Left lobe of liver (tissue), 2 donors: ENCODE measurements at places on chromosomes 13 and 19.

DNA sequence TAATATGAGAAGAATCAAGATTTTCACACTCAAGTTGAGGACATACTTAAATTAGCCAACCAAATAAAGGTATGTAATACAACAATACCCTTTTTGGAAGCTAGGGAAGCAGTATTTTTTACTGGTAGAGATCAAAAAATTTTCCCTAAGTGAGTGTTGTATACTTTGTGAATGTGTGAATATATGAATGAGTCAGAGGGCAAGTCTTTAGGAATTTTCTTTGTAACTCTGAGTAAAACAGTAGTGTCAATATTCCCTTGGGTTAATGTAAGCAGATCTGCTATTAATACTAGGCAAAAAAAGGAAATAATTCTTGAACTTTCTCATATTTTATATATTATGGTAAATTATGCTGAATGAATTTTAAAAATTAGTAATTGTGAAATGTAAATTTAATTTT is 1161.8 kb upstream of the MIR17HG start:
- DNase-seq: no peak

- DNase-seq: no peak
Measured at GRCh38 chr13:46307554-46307953, 79.5 kb downstream of the RUBCNL start.

- no peak for DNase-seq
Measured at GRCh38 chr13:28093881-28094280, 6.5 kb downstream of the FLT3 start.

DNA sequence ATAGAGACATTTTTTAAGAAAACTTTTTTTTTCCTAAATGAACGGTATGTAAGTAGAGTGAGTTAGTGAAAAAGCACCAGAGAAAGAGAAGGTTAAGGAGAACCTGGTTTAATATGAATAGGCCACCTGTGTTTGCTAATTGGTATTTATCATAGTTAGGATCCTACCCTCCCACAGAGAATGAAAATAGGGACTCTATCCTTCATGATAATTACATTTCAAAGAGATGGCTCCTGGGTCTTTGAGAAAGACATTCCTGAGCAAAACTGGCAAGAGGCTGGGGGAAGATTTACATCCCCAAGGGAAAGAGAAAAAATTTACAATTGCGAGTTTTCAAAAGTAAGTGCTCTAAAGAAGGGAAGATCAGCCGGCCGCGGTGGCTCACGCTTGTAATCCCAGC is 1284.5 kb downstream of the SLITRK1 start:
- DNase-seq: no peak

DNA sequence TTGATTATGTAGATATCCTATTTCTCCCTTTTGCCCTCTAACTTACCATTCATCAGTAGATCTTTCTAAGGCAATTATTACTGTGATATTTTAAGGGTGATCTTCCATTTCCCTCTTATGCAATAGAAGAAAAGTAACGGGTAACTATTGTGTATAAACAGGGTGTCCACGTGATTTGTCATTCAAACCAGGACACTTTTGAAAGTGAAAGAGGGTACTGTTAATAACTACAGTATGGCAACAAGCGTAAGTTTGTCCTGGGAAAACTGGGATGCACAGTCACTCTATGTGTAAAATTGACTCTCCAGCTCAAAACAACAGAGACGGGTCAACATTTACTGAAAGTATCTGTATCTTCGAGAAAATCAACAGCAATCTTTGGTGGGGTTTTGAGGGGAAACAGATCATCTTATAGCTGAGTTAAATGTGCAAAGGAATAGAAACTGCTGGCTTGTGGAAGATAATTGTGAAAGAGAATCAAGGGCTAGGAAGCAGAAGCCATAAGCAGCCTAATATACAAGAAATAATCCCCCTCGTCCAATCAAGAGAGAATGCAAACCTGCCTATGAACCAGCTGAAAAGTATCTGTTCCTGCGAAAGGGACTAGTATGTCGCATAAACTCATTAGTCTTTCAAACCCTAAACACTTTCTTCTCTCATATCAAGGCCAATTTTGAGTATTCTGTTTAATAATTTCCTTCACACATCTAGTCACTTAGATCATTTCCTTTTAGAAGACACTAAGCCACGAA is 126.7 kb downstream of the FOXO1 start:
- no peak for DNase-seq

GRCh38 chr13:66341635-66342377 is 888.3 kb downstream of the PCDH9 start:
- no peak for DNase-seq

DNA sequence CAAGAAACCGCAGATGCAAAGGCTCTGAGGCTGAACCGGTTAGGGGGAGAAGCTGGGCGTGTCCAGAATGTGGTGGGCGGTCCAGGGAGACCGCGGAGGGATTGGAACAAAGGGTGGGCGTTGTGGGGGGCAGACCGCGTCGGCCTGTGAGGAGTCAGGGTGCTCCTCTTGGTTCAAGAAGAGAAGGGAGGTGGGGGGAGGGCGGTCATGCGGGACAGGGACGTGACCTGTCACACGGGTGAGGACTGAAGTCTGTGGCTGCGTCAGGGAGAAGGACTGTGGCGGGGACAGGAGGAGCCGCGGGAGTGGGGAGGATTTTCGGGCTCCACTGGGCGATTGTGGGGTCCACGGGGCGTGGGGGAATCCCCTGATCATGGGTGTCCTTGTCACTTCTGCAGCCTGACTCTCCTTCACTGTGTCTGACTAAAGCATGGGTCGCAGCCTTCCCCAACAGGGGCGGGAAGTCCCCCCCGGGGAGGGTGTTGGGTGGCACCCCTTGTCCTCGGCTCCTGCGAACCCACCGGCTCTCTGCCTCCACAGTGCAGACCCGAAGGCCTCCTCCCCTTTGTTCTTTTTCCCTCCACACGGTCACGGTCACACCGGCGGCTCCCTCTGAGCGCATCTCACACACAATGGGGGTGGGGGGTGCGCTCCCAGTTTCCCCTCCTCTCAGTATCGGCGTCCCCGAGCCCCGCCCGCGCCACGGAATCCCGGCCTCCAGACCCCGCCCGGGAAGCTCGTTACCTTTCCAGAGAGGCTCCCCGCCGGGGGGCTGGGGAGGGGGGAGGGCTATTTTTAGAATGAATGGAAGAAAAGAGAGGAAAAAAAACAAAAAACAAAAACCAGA is 16.4 kb upstream of the KCNN1 start:
- no peak for DNase-seq

DNA sequence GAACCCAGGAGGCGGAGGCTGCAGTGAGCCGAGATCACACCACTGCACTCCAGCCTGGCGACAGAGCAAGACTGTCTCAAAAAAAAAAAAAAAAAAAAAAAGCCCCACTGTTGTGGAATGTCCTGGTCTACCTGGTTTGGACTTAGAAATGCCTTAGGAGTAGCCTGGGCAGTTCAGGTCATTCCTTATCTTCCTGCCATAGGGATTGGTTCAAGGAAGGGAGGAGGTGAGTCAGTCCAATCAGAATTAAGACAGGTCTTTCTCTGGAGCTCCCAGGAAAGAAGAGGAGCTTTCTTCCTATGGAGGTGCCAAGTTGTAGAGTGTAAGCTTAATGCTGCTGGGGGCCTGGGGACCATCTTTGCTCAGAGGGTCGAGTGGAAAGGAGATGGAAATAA is 44.8 kb downstream of the SIPA1L3 start:
- DNase-seq: no peak

DNA sequence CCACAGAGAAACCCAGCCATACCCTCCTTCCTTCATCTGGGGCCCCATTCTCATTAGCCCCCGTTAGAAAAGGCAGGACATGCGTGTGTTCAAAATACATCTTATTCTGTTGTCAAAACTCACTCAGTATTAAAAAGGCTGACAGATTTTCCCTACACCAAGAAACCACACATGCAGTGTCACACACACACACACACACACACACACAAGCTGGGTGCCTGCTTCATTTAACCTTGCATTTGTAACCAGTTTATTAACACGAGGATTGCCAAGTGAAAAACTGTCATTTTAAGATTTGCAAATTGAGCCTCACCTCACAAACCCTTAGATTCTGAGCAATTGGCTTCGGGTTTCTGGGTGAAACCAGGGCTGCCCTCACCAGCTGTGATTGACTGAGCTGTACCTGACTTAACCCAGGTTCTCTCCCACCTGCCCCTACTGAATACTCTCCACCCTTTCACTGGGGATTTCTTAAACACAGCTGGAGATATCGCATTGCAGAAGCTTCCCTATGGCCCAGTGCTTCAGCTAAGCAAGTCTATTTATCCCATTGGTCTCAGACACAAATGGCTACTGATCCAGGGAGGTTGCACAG is 172.7 kb upstream of the ZNF507 start:
- DNase-seq: peak; percentile 12

DNA sequence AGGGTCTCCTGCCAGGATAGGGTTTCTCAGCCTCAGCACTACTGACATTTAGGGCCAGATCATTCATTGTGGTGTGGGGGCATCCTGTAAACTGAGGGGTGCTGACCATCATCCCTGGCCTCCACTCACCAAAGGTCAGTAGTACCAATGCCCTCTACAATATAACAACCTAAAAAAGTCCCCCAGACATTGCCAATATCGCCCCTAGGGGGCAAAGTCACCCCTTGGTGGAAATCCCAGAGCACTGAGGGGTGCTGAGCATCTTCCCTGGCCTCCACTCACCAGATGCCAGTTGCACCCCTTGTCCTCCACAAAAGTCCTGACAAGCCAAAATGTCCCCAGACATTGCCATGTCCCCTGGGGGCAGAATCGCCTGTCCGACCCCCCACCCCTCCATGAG is 21.6 kb downstream of the CPAMD8 start:
- DNase-seq: no peak

GRCh38 chr13:29496241-29496712 is 99.2 kb downstream of the SLC7A1 start:
- DNase-seq: no peak

DNA sequence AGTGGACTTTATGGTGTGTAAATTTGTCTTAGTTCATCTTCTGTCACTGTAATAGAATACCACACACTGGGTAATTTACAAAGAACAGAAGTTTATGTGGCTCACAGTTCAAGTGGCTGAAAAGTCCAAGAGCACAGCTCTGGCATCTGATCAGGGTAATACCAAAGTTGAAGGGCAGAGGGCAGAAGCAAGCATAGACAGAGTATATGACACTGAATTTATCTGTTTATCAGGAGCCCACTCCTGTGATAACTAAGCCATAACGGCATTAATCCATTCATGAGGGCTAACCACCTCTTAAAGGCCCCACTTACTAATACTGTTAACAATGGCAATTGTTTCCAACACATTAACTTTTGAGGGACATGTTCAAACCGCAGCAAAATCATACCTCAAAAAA is 4.0 kb upstream of the RFXAP start:
- DNase-seq: no peak

DNA sequence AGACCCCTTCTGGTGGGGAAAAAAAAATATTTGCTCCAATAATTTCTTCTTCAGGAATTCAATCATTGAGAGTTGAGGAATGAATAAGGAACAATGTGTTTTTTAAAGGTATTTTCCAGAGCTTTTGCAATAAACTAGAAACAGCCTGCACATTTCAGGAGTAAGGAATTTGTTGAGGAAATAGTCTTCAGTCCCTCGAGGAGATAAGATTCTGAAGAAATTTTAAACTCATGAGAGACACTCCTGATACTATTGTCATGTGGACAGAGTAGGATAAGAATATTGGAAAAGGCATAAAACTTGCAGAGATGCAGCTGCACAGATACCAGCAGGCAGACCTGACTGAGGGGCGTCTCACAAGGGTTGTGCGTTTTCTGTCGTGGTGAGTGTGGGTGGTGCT is 36.6 kb downstream of the COMP start:
- no peak for DNase-seq

DNA sequence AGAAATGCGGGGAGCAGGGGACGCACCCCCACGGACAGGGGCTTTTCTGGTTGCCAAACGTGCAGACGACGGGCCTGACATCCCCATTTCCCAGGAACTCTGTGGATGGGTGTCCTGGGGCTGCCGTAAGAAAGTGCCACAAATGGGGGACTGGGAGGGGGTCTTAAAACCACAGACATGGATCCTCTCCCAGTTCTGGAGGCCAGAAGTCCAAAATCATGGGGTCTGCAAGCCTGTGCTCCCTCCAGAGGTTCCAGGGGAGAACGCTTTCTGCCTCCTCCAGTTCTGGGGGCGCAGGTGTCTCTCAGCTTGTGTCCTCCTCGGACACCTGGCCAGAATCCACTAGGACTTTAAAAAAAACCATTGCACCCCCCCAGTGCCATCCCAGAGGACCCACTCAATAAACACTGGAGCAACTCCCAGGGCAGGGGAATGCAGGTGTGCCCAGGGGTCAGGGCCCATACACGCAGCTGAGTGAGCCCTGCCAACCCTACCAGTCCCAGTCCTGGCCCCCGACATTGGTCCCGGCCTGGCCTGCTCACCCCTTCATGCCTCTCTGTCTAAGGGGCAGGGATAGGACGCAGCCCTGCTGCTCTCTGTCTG is 103.9 kb downstream of the GADD45B start:
- no peak for DNase-seq

GRCh38 chr13:46473806-46474205 is 79.2 kb upstream of the LRCH1 start:
- no peak for DNase-seq

- no peak for DNase-seq
Measured at GRCh38 chr13:66875264-66875663, 354.9 kb downstream of the PCDH9 start.

DNA sequence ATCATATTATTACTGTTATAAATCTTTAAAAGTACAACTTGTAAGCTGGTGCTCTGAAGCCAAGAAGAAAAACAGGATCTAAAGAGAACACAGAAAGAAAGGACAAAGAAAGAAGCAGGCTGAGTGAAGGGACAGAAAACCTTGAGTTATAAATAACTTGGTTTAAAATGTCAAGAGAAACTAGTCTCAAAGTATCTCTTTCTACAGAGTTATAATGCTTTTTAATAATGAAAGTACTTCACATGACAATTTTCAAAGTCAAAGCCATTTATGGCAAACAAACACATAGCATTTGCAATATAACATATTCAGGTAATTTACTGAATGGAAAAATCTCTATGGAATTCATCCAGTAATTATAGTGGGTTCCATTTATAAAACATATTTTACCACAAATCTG is 33.4 kb downstream of the CAB39L start:
- no peak for DNase-seq

DNA sequence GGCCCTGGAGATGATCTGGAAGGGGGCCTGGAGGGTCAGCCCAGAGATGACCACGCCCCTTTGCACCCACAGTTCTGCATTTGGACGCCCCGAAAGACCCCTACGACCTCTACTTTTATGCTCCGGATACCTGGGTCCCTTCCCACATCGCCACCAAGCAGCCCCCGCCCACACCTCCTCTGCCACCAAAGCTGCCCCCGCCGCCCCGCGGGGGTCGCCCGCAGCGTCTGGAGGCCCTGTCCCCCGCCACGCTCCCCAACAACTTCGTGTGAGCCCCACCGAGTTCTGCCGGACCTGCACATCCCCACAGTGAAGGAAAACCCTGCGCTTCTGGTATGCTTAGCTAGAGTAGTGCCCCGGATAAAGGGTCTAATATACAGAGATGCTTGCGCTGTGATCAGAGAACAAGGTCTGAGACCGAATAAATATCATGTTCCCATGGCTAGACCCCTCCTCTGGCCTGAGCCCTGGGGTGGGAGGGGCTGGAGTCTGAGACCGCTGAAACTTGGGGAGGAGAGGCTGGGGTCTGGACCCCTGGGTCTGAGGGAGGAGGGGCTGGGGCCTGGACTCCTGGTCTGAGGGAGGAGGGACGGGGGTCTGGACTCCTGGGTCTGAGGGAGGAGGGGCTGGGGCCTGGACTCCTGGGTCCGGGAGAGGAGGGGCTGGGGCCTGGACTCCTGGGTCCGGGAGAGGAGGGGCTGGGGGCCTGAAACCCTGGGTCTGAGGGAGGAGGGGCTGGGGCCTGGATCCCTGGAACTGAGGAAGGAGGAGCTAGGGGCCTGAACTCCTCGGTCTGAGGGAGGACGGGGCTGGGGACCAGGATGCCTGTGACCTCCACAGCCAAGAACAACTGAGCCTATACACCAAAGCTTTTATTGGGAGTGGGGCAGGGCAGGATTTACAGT is 3.6 kb downstream of the GFY start:
- no peak for DNase-seq
